ENCODE measurements at places on chromosomes 16 and 17. TPM values are rescaled to one million over a fixed set of nuclear protein-coding genes. Genes with fewer than 3 reads are reported as not detected.

The OR4D1 gene
- total RNA-seq = not detected

The KRTAP4-6 gene
- not detected for total RNA-seq

The MBTPS1 gene
- total RNA-seq = 94.7 TPM

The TEDC2 gene
- 32.2 TPM for total RNA-seq

The C17orf78 gene
- total RNA-seq = not detected

The FBXO39 gene
- not detected for total RNA-seq

The PROCA1 gene
- 15.2 TPM for total RNA-seq

The AXIN2 gene
- 10.2 TPM for total RNA-seq

- peak; percentile 42 for DNase-seq
- H3K4me1 ChIP-seq = peaks cover 12% of the 10 kb centered on the region
- H3K4me3 ChIP-seq = no peak overlapping the region
- H3K27ac ChIP-seq = no peak overlapping the region
- no peaks in the 10 kb centered on the region for H3K27me3 ChIP-seq
- no peaks in the 10 kb centered on the region for H3K36me3 ChIP-seq
Observed at GRCh38 chr17:64306850-64307463, 43.9 kb upstream of the TEX2 start.

DNA sequence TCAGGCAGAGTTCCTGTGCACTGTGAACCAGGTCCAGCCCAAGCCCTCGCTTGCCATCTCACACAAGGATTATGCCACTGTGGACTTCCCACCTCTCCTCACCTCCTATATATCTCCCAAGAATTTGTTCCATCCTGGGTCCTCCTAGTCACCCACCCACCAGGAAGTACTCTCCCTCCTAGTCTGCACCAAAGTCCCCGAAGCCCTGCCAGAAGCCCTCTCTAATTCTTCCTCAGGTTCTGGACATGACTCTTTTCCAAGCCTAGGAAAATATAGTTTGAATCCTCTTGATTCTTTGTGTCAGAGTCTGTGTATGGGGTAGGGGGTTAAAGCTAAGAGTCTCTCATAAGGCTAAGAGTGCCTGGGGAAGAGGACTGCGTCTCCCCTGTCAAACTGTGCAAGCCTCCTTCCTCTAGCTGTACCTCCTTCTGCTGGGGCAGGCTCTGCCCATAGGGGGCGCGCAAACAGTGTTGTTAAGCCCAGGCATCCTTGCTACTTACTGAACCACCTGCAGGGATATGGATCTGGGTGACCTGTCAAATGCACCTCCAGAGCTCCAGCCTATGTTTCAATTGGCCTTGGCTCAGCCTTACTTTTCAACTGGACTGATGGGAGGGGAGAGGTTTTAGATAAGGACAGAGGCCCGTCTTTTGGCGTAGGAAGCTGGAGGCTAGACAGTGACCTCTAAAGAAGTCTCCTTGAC lies 16.6 kb upstream of the DLX4 start:
- H3K4me3 ChIP-seq = no peak overlapping the region
- peaks cover 62% of the 10 kb centered on the region for H3K27me3 ChIP-seq
- peaks cover 1% of the 10 kb centered on the region for H3K4me1 ChIP-seq

- H3K4me1 ChIP-seq = peaks cover 5% of the 10 kb centered on the region
- no peak overlapping the region for H3K27ac ChIP-seq
- H3K36me3 ChIP-seq = no peaks in the 10 kb centered on the region
- no peak overlapping the region for H3K4me3 ChIP-seq
- DNase-seq = no peak
Observed at GRCh38 chr16:81435103-81435502, 9.5 kb upstream of the CMIP start.

DNA sequence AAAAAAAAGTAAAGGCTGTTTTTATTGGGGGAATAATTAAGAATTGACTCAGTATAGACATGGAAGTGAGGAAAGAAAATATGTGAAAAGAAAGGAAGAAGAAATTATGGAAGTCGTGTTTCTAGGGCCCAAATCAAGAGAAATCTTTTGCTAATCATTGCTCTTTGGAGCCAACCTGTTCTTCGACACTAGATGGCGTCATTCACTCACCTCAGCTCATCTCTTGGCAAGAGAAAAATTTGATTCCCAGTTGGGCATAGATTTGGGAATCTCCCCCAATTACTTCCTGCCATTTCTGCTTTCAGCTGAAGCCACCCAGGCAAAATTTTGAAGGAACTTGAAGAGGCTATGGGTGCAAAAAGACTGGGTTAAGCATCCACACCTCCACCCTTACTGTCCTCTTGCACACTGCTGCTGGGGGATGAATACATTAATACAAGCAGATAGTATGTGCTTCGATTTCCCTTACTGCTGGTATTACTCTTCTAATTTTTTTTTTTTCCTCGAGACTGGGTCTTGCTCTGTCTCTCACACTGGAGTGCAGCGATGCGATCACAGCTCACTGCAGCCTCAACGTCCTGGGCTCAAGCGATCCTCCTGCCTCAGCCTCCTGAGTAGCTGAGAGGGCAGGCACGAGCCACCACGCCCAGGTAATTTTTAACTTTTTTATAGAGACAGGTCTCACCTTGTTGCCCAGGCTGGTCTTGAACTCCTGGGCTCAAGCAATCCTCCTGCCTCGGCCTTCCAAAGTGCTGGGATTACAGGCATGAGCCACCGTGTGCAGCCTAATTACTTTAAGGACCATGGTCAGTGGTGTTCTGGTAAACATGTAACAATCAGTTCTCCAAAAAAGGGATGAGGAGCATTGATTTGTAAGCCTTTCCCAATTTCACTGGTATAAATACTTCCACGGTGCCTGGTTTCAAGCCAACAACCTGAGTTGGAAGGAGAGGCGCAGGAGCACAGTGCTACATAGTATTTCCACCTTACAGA lies 13.5 kb downstream of the PSMD7 start:
- H3K36me3 ChIP-seq = peaks cover 15% of the 10 kb centered on the region
- DNase-seq = no peak
- H3K27me3 ChIP-seq = no peaks in the 10 kb centered on the region
- H3K27ac ChIP-seq = peak overlapping the region; percentile 24
- no peak overlapping the region for H3K4me3 ChIP-seq

- no peak overlapping the region for H3K4me3 ChIP-seq
- H3K4me1 ChIP-seq = no peaks in the 10 kb centered on the region
- DNase-seq = no peak
- H3K36me3 ChIP-seq = peaks cover 4% of the 10 kb centered on the region
- H3K27me3 ChIP-seq = no peaks in the 10 kb centered on the region
- H3K27ac ChIP-seq = no peak overlapping the region
Observed at GRCh38 chr16:67451061-67451703, 20.3 kb downstream of the HSD11B2 start.

- no peaks in the 10 kb centered on the region for H3K36me3 ChIP-seq
- peaks cover 4% of the 10 kb centered on the region for H3K4me1 ChIP-seq
- no peak overlapping the region for H3K27ac ChIP-seq
- H3K27me3 ChIP-seq = no peaks in the 10 kb centered on the region
Observed at GRCh38 chr16:50297301-50298074, 31.1 kb downstream of the ADCY7 start.

GRCh38 chr16:29789775-29790182 lies 772 bp upstream of the KIF22 start:
- no peaks in the 10 kb centered on the region for H3K27me3 ChIP-seq
- no peak for DNase-seq
- H3K36me3 ChIP-seq = peaks cover 4% of the 10 kb centered on the region
- H3K27ac ChIP-seq = peak overlapping the region; percentile 98
- H3K4me3 ChIP-seq = peak overlapping the region; percentile 99

DNA sequence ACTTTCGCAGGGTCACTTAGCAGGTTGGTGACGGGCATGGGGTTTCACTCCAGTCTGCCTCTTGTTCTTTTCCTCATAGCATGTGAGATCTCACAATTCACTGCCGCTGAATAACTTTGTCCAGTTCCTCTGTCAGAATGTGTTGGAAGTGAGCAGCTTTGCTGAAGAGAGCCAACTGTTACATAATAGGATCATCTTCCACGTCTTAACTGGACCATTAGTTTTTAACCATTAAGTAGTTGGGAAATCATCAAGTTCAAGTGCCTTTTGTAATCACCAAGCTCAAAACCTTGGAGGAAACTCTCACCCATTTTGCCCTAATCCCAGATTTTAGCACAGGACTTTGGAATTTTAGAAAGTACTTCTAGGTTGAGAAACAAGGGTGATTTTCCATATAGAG lies 290.6 kb downstream of the WWOX start:
- no peak overlapping the region for H3K27ac ChIP-seq
- H3K4me3 ChIP-seq = no peak overlapping the region
- H3K36me3 ChIP-seq = peaks cover 14% of the 10 kb centered on the region
- no peaks in the 10 kb centered on the region for H3K27me3 ChIP-seq
- H3K4me1 ChIP-seq = no peaks in the 10 kb centered on the region
- DNase-seq = no peak

- peaks cover 10% of the 10 kb centered on the region for H3K4me1 ChIP-seq
- H3K27ac ChIP-seq = no peak overlapping the region
- H3K27me3 ChIP-seq = peaks cover 4% of the 10 kb centered on the region
- H3K4me3 ChIP-seq = no peak overlapping the region
- no peak for DNase-seq
- no peaks in the 10 kb centered on the region for H3K36me3 ChIP-seq
Observed at GRCh38 chr17:75078284-75079022, 9.3 kb upstream of the SLC16A5 start.

GRCh38 chr16:73275448-73275847 lies 227.5 kb upstream of the ZFHX3 start:
- peaks cover 16% of the 10 kb centered on the region for H3K27me3 ChIP-seq
- DNase-seq = no peak
- no peaks in the 10 kb centered on the region for H3K36me3 ChIP-seq
- no peak overlapping the region for H3K4me3 ChIP-seq

GRCh38 chr16:22373662-22374310 lies 633 bp downstream of the CDR2 start:
- H3K27ac ChIP-seq = peak overlapping the region; percentile 49
- H3K27me3 ChIP-seq = peaks cover 9% of the 10 kb centered on the region
- peak; percentile 25 for DNase-seq

- H3K4me1 ChIP-seq = peaks cover 13% of the 10 kb centered on the region
- no peak overlapping the region for H3K27ac ChIP-seq
- no peak for DNase-seq
- peaks cover 24% of the 10 kb centered on the region for H3K36me3 ChIP-seq
- peak overlapping the region; percentile 87 for H3K4me3 ChIP-seq
Observed at GRCh38 chr17:5000237-5000639, 2.5 kb downstream of the KIF1C start.

DNA sequence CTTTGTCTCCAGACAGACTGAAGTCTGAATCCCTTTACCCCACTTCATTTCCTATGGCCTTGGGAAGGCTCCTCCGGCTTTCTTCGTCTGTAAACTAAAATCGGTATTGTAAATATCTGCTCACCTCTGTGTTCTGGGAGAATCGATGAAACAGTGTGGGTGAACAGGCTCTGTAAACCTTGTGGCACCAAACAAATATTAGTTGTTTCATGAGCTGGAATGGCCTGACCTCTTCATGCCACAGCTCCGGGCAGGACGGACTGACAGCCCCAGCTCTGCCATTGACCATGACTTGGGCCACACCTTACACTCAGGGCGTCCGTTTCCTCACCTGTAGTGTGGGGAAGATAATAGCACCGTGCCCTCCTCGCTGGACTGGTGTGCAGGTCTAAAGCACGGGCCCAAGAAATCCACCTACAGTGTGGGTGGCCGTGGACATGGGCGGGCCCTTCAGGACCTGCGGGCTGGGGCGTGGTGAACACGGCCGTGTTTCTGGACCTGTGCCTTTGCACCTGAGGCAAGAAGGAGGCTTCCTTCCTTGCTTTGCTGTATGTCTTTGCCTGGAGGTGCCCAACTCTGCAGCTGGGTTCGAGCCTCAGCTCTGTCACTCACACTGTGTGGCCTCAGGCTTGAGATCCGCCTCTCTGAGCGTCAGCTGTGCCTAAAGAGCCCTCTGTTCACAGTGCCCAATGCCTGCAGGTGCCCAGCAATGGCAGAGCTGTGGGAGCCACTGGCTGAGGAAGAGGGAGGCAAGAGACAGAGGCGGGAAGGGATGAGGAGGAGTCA lies 6.1 kb upstream of the OSGIN1 start:
- peak overlapping the region; percentile 47 for H3K27ac ChIP-seq
- no peaks in the 10 kb centered on the region for H3K36me3 ChIP-seq
- no peaks in the 10 kb centered on the region for H3K27me3 ChIP-seq
- no peak for DNase-seq
- no peak overlapping the region for H3K4me3 ChIP-seq
- peaks cover 32% of the 10 kb centered on the region for H3K4me1 ChIP-seq

DNA sequence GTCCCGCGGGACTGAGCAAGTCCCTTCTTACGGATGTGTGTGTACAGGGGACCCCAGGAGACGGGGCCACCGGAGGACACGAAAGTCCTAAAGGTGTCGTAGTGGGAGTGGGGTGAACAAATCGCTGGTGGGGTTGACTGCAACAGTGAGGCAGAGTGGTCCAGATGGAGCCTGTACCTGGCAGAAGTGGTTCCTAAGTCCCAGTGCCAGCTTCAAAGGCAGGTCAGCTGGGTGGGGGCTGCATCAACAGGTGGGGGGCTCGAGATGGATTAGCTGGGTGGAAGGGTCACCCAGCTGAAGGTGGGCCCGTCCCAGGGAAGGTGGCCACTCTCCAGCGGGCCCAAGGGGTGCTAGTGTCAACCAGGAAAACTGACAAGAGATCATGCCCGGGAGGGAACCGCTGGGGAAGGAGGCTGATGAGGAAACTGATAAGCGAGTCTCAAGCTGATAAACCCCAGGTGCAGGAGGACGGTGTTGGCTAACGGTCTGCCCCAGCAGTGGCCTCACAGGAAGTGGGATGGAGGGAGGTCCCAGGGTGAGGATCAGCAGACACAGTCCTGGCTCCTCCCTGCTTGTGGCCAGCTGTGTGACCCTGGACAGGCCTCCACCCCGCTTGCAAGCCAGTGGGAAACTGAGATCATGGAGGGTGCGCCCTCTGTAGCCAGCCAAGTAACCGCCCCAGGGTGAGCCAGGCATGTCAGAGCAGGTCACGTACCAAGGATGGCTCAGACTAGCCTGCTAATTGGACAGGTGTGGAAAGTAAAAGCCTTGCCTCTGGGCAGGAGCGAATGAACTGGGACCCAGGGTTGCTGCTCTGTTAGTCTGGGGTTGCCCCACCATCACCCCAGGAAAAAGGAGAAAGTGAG lies 1.0 kb downstream of the ORAI3 start:
- H3K4me1 ChIP-seq = peaks cover 16% of the 10 kb centered on the region
- H3K27ac ChIP-seq = peak overlapping the region; percentile 83
- H3K36me3 ChIP-seq = peaks cover 5% of the 10 kb centered on the region

GRCh38 chr16:1105888-1106620 lies 10.0 kb upstream of the C1QTNF8 start:
- no peak overlapping the region for H3K4me3 ChIP-seq
- peaks cover 24% of the 10 kb centered on the region for H3K27me3 ChIP-seq
- DNase-seq = peak; percentile 81
- no peak overlapping the region for H3K27ac ChIP-seq
- H3K4me1 ChIP-seq = no peaks in the 10 kb centered on the region

- H3K27ac ChIP-seq = no peak overlapping the region
- peaks cover under 1% of the 10 kb centered on the region for H3K4me1 ChIP-seq
- H3K36me3 ChIP-seq = no peaks in the 10 kb centered on the region
- H3K4me3 ChIP-seq = no peak overlapping the region
- no peak for DNase-seq
- peaks cover 71% of the 10 kb centered on the region for H3K27me3 ChIP-seq
Observed at GRCh38 chr16:48817032-48817431, 207.1 kb upstream of the N4BP1 start.

- DNase-seq = no peak
- H3K36me3 ChIP-seq = no peaks in the 10 kb centered on the region
- no peaks in the 10 kb centered on the region for H3K4me1 ChIP-seq
- no peak overlapping the region for H3K4me3 ChIP-seq
Observed at GRCh38 chr17:71741836-71742235, 379.0 kb upstream of the SOX9 start.

Measured in progenitor cell of endocrine pancreas (in vitro differentiated cells).